HepG2 (cell line): ENCODE measurements at places on chromosomes 12 and 14. TPM values are rescaled to one million over a fixed set of nuclear protein-coding genes. Genes with fewer than 3 reads are reported as not detected.

CISTR gene
- total RNA-seq = not detected in 2 replicates

TEAD4 gene
- total RNA-seq = 45.0 and 46.3 TPM in 2 replicates

JPH4 gene
- total RNA-seq = 0.14 and 0.22 TPM in 2 replicates

BLOC1S1 gene
- 95.3 and 99.7 TPM in 2 replicates for total RNA-seq

CEP128 gene
- total RNA-seq = 5.5 and 7.5 TPM in 2 replicates

TBX3 gene
- 17.2 and 27.1 TPM in 2 replicates for total RNA-seq

KRT5 gene
- not detected in 2 replicates for total RNA-seq

DCAF11 gene
- total RNA-seq = 257 and 342 TPM in 2 replicates

PTPRR gene
- total RNA-seq = not detected in 2 replicates

HOXC4 gene
- not detected in 2 replicates for total RNA-seq

CELA1 gene
- not detected in 2 replicates for total RNA-seq
